ENCODE measurements at places on chromosomes 1 and 21.

DNA sequence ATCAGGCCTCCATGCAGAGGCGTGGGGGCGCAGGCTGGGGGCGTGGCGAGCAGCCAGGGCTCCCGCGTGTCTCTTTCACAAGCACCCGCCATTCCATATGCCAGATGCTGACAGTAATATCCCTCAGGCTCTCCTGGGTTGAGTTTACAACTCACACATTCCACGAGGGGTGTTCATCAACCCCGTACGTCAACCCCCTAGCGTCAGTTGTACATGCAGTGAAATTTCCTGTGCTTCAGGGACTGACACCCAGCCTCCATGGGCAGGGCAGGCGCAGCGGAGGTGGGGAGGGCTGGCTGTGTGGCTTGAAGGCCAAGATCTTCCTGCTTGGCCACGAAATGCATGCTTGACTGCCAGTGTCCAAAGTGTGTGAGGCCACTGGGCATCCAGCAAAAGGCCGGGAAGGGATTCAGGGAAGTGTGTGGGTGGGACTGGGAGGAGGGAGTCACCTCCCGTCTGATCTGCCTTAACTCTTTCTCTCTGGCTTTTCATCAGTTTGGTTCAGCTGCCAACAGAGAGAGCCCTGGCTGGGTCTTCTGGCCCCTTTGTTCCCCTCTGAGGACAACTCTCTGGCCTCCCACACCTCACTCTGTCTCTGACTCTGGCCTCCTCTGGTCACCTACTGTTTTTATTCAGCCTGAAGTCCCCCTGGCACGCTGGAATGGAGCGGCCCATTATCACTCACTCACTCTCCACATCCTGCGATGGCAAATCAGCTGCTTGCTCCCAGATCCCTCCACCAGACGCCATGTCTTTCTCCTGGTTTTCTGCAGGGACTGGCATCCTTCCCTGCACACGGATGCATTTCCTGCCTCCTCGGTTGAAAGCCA lies 33.8 kb downstream of the CLIC6 start:
- no peak for DNase-seq

DNA sequence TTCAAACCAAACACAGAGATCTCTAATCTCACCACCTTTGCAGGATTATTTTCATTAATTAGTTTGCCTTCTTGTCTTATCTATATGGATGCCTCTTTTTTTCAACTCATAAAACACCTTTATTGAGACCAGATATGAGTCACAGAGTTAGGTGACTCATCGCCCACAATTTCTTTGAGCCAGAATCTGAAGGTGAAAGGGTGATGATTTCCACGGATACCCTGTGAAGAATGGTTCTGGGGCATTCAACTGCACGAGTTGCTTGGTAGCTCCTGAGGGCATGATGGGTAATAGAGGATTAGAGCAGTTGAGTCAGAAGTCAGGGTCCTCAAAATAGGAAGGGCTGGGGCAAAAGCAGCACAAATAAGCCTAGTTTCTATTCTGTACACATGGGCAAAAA lies 128.2 kb downstream of the TBX19 start:
- no peak for DNase-seq

DNA sequence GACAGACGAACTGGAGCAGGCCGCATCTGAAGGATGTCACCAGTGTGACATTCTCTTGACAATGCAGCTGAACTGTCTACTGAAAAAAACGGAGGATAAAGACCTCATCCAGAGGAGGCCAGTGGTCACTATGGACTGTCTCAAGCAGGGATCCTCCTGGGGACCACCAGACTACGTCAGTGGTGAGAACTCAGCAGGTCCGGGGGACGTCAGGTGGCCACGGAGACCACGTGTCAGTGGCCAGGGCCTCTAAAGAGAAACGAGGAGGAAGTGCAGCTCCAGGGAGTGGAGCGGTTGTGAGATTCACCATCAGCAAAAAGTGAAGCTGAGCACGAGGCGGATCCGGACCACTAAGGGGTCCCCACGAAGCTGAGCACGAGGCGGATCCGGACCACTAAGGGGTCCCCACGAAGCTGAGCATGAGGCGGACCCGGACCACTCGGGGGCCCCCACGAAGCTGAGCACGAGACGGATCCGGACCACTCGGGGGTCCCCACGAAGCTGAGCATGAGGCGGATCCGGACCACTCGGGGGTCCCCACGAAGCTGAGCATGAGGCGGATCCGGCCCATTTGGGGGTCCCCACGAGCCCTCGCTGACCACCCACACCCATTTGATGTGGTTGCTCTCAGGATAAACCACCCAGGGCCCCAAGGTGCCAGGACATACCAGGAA lies 13.5 kb upstream of the TMEM240 start:
- DNase-seq: no peak

DNA sequence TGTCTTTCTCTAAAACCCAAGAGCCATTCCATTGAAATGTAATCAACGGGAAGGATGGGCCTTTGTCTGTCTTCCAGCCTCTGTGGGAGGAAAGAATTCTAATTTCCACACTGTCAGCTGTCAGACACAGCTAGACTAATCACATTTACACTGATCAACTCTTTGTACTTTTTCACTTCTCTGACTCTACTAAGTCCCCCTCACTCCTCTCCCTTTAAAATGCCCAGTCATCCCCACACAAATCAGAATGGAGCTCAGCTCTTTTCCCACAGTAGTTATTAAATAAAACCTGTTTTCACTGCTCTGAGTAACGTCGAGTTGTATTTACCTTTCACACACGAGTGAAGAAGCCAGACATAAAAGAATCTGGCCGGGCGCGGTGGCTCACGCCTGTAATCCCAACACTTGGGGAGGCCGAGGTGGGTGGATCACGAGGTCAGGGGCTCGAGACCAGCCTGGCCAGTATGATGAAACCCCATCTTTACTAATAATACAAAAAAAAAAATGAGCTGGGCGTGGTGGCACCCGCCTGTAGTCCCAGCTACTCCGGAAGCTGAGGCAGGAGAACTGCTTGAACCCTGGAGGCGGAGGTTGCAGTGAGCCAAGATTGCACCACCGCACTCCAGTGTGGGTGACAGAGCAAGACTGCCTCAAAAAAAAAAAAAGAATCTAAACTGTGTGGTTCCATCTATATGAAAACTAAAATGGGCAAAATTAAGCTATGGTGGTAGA lies 13.3 kb downstream of the ZBTB8OS start:
- no peak for DNase-seq

GRCh38 chr1:93680076-93680419 lies 1.6 kb downstream of the BCAR3 start:
- DNase-seq: no peak

- no peak for DNase-seq
Measured at GRCh38 chr1:229620876-229621275, 5.0 kb downstream of the TAF5L start.

DNA sequence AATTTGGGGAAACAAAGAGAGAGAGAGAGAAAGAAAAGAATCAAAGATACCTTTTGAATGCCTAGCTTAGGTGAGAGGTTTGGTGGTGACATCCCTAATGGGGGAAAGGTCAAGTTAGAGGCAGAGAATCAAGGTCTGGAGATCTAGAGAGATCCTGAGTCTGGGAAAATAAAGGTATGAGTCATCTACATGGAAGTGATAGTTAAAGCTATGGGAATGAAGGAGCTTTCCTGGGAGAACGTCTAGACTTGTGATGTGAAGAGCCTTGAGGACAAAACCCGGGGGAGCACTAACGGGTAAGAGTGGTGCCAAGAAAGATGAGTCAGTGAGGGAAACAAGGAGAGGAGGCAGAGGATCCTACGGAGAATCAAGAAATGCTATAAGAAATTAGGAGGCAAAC lies 110.8 kb upstream of the RUNX1 start:
- DNase-seq: no peak

- DNase-seq: peak; percentile 98
Measured at GRCh38 chr1:11262171-11263049, at the start of gene MTOR. Gene MTOR, minus strand, starts transcription at chr1:11262551. Its CDS starts 3,142 bp downstream, at chr1:11259409.

- DNase-seq: no peak
Measured at GRCh38 chr1:237891979-237892378, 1.3 kb upstream of the ZP4 start.

GRCh38 chr1:158037866-158038359 lies 44.5 kb downstream of the KIRREL1 start:
- DNase-seq: no peak

GRCh38 chr1:85572574-85572973 lies 8.0 kb upstream of the CCN1 start:
- no peak for DNase-seq

DNA sequence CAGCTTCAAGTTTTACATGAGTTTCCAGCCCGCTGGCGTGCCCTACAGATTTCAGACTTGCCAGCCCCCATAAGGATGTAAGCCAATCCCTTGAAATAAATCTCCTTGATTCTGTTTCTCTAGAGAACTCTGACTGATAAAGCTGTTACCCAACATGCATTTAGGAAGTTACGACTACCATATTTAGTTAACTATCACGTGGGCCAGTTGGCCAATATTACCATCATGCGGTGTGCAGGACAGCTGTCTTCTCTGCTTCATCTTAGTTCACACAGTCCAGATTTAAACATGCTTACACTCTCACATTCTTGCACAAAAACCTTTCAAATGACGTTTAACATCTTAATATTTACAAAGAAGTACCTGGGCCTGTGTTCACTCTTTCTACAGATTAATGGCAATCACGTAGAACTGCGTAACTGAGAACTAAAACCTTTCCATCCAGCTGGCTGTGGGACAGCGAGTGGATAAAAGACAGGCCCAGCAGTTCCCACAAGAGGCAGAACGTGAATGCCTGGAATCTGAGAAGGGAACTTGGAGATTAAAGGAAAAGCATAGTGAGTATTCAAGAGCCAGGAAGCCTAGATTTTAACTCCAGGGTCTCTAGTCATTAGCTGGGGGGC lies 20.8 kb downstream of the FAM177B start:
- no peak for DNase-seq

GRCh38 chr1:41330588-41331545 lies 30.4 kb upstream of the FOXO6 start:
- no peak for DNase-seq

DNA sequence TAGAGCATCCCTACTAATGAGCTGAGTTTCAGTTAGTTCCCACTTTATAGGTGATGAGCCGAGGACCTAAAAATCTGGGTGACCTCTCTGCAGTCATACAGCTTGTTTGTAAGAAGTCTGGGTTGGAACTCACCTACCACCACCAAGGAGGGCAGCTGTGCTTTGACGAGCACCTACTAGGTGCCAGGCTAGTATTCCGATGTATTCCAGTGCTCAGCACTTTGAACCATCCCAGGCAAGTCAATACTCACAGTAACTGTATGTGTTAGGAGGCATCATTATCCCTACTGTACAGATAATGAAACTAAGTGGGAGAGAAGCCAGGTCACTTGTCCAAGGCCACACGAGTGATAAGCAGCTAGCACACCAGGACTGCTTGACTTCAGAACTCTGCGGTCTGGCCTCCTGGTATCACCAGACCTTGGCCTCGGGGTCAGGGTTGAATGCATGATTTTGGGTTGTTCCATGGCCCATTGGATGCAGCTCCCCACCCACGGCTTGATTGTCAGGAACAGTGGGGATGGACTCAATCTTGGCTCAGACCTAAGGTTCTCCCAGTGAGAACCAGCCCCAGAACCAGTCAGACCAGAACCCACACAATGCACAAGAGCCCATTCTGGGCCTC lies 20.7 kb downstream of the ECE1 start:
- no peak for DNase-seq

GRCh38 chr21:44732263-44732662 lies 20.9 kb upstream of the TSPEAR start:
- DNase-seq: no peak

- no peak for DNase-seq
Measured at GRCh38 chr1:245488346-245489129, 333.8 kb downstream of the KIF26B start.

- DNase-seq: no peak
Measured at GRCh38 chr21:14740692-14741091, 194.6 kb upstream of the SAMSN1 start.

GRCh38 chr1:17287130-17287776 lies 20.7 kb upstream of the PADI4 start:
- DNase-seq: no peak

DNA sequence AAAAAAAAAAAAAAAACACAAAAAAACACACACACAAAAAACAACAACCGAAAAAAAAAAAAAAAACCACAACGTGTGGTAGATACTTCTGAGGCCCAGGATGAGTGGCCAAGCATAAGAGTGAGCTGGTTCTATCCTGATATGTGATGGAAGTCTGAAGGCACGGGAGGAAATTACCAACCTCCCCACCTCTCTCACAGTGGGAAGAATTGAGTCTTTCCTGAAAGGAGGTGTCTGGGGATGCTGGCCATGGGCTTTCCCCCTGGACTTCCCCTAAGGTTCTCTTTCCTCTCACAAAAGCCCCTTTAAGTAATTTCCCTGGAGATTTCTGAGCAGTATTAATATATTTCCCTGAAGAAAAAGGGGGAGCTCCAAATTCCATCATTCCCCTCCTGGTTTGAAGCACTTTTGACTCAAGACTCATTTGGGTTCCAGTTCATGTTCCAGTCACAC lies 5.2 kb downstream of the TMCC2 start:
- no peak for DNase-seq

GRCh38 chr1:51097171-51097570 lies 4.9 kb upstream of the C1orf185 start:
- no peak for DNase-seq

DNA sequence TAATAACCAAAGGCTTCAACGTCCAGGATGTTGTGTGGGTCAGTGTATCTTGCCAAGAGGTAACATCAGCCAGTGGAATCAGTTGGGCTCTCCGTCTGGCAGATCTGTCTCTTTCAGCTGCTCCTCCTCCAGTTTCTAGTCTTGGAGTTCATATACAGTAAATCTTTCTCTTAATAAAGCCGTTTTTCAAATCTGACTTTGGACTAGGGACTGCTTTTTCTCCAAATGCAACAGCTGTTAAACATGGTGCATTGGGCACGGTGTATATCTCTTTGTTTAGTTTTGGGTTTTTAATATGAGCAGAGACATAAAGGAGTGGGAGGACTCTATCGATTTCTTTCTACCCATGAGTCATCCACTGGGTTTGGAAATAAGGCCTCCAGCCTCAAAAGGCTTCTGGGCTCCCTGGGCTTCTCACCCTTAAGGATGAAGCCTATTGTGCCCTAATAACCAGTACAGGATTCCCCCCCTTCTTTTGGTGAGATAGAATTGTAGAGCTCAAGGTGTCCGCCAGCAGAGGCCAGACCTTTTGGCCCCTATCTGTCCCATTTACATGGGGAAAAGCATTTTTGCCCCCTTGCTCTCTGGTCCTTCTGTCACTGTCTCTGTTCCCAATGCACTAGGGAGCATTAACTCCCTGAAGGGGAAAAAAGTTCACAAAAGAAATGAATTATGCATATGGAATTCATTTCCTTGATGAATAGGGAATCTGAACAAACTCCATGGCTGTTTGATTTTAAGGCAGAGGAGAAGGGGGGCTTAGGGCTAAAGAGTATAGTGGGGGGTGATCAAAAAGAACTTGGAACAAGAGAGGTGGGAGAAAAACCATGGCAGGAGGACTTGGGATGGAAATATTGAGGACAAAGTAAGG lies 86.0 kb downstream of the PBX1 start:
- no peak for DNase-seq

- DNase-seq: no peak
Measured at GRCh38 chr21:36524477-36524876, 44.6 kb upstream of the CLDN14 start.

DNA sequence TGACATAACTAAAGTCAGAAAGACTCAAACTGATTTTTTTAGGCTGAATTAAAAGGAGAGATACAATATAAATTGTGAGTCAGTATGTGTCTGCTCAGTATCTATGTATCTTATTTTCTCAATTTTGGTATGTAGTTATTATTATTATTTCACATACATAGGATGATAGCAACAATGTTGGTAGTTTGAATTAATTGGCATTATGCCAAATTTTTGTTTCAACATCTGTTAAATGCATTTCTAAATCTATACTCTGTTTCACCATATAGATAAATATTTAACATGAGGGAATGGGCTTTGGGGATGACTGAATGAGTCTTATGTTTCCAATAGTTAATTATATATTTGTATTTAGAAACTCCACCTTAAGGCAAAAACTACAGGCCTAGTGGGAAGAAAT lies 12.6 kb upstream of the HMCN1 start:
- DNase-seq: no peak

Data from posterior cingulate gyrus (tissue), 11 donors.